ENCODE measurements at places on chromosomes 16 and 17.

DNA sequence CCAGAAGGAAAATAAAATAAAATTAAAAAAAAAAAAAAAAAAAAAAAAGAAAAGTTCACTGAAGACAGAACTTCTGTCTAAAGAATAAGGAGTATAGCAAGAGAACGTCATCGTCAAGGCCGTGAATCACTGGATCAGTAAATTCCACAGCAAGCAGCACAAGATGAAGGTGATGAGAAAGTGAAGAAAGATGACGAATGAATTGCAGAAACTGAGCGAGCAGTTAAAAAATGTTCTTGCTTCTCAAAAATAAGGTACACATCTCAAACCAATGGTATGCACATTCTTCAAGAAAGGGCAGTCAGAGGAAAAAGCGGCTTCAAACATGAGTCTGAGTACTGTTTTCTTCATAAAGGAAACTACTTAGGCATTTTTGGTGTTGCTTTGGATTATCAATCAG lies 104.7 kb downstream of the SMG6 start:
- no peak for DNase-seq

DNA sequence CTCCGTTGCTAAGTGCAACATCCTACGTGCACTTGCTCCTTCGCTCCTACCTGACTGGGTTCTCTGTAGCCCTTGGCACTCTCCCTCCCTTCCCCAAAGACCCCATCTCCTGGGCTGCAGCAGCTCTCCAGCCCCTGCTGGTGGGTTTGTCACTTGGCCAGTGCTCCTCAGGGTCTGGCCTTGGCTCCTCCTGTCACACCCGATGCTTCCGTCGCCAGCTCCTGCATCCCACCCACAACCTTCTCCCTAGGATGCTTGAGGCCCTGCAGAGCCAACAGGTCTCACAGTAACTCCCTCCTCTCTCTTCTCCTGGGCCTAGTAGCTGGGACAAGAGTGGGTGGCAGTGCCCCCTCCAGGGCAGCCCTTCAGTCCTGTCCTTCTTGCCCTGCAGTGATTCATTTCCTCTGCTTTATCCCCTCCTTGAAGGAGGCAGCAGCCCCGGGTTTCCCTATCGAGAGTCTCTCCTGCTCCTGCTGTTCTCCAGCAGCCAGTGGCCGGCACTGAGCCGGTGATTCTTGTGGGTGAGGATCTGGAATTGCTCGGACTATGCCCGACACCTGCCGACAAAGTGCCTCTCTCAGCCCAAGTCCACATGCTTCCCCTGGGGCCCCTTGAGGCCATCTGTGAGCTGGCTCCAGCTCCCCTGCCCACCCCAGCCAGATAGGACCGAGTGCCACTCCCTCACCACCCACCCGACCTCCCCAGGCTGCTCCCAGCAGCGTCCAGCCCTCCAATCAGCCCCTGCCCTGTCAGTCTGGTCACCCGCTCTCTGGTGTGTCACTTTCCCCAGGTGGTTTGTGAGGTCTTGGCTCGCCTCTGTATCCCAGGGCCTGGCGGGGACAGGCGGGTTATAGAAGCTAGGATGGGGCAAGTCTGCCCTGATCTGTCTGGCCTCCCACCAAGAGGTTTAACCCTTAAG lies 3.8 kb downstream of the LITAFD start:
- DNase-seq, result no peak

- DNase-seq, result no peak
Observed at GRCh38 chr16:81841722-81842121, 62.6 kb downstream of the PLCG2 start.

DNA sequence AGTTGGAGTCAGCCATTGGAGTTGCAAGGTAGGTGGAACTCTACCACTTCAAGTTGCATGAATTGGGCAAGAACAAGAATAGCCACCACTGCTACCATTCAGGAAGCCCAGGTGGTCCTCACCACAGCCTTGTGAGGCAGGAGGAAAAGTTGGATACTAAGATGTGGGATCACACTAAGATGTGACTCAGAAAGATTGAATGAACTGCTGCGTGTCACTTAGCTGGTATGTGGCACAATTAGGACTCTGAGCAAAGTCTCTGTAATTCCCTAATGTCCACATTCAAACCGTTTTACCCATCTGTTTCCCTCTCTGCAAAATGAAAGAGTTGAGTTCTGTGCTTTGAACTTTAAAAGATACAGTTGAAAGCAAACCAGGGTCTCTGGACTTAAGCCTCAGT lies 44.7 kb upstream of the HS3ST3A1 start:
- DNase-seq, result no peak

GRCh38 chr16:69411064-69411985 lies 13.1 kb upstream of the CYB5B start:
- DNase-seq, result no peak

DNA sequence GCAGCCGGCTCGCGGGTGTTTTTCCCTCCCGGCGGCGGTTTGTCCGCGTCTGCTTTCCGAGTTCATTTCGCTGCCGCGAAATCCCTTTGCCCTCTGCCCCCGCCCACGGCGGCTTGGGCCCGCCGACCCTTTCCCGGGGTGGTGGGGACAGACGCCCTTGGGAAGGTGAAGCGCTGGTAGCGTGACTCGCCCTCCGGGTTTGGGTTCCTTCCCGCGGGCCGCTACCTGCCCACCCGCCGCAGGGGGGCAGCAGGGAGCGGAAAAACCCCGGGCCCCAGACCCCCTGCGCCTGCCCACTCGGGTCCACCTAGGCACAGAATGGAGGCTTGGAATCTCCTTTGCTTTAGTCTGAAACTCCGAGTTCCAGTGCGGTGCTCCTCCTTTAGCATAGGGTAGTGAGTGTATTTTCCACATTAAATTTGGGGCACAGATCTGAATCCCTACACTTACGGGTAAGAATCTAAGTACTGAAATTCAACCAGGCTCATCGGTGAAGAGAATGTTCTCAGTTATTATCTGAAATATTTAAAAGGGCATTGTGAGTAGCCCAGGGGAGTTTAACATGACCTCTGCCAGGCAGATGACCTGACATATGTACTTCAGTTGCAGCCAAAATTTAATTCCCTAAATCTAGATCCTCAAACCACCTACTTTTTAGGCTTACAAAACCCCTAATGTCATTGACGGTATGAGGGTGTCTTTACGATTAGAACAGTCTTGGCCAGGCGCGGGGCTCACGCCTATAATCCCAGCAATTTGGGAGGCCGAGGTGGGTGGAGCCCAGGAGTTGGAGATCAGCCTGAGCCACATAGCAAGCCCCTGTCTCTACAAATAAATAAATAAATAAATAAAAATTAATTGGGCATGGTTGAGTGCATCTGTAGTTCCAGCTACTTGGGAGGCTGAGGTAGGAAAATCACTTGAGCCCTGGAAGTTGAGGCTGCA lies 1.0 kb downstream of the NME2 start:
- DNase-seq, result no peak

- no peak for DNase-seq
Observed at GRCh38 chr17:604765-605164, 109.9 kb downstream of the VPS53 start.

GRCh38 chr16:71255721-71256120 lies 25.2 kb upstream of the HYDIN start:
- DNase-seq, result peak; percentile 16

GRCh38 chr16:50393858-50394802 lies 25.3 kb upstream of the BRD7 start:
- DNase-seq, result no peak

- no peak for DNase-seq
Observed at GRCh38 chr16:81094771-81095251, 1.4 kb downstream of the GCSH start.

GRCh38 chr16:1153480-1154160 lies 714 bp downstream of the CACNA1H start:
- DNase-seq, result no peak

DNA sequence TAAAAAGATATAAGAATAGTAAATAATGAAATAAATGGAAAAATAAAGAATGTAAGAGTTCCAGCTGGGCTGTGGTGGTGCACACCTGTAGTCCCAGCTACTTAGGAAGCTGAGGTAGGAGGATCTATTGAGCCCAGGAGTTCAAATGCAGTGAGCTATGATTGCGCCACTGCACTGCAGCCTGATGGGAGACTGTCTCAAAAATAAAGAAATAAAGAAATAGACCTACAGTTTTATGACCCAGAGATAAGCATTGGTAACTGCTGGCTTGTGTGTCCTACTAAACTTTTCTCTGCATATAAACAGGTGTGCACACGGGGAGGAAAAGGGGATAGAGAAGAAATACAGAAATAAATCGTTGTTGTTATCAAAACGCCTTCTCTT lies 7.8 kb upstream of the PDP2 start:
- no peak for DNase-seq

DNA sequence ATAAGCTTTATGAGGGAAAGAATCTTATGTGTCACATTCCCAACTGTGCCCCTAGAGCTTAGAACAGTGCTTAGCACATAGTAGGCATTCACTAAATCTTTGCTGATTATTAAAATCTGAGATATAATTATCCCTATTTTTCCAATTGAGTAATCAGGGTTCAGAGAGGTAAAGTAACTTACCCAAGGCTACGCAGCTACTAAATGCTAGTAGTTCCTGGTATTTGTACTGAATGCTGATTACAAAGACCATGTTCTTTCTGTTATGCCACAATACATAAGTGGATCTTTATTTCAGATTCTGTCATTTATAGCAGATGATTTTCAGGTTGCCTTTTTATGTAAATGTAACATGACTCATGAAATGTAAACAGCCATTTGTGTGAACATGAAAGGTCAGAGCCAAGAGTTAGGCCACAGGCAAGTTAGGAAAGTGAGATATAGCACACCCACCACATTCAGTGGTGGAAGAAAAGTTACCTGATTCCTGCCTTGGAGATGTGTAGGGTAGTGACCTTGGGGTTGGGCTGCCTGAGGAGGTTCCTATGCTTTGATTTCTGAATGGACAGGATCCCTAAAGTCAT lies 77.2 kb downstream of the FTO start:
- DNase-seq, result no peak

DNA sequence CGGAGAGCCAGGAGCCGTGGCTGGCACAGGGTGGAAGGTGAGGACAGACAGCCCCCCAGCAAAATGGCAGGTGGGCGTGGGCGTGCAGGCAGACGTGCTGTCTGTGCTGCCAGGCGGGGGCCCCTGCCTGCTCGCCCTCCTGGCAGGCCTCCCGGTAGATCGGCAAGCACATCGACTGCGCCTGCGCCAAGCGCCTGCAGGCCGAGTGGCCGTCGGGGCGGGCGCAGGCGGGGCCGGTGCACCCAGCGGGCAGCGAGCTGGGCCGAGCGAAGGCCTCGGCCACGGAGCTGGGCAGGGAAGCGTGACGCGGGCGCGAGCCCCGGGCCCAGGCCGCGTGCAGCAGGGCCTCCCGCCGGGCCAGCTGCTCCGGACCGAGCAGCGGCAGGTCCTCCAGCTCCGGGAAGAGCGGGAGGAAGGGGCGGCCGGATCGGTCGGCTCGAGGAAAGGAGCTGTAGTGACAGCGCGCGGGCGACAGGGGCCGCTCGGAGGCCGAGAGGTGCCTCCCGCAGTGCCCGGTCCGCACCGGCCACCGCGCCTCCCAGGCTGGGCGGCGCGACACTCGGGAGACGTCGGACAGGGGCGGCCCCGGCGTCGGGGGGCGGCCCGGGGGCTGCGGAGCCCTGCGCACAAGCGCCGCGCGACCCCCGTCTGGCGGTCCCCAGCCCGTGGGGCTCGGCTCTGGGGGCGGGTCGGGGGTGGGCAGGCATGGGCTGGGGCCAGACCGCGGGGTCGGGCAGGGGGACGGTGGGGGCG lies 16.9 kb downstream of the GRIN2C start:
- peak; percentile 32 for DNase-seq

DNA sequence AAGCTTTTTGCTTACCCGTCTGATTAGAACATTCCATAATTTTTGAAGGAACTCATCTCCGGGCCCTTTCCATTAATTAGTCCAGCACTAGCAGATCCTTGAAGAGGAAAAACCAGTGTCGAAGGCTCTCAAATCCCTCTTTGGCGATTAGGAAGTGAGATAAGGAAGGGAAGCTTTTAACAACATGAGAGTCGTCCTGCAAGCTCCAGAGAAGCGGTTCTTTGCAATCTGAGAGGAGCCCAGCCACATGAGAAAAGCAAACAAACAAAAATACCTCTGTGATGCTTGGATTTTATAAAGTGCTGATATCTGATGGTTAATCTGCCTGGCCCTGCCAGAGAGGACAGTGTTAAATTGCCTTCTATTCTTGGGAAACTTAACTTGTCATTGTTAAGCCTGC lies 339.8 kb upstream of the SALL1 start:
- no peak for DNase-seq

DNA sequence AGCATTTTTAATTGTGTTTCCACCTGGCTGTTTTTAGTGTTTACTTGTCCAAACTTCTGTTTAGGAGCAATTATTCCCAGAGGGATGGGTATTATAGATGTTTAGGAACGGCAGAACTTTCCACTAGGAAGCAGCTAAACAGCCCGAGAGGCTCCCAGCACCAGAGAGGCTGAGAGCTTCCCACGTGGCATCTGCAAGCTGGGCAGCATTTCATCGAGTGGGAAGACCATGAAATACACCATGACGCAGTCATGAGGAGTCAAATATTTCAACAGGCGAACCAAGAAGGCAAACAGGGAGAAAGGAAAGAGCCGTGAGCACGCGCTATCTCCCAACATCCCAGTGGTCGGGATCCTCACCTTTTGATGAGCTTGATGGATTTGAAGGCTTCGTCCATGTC lies 24.1 kb downstream of the TMEM204 start:
- DNase-seq, result peak; percentile 26

GRCh38 chr16:14015948-14016347 lies 55.2 kb upstream of the MRTFB start:
- DNase-seq, result no peak

GRCh38 chr16:11619327-11619851 lies 32.7 kb upstream of the LITAF start:
- DNase-seq, result no peak

GRCh38 chr17:14206891-14207290 lies 29.8 kb downstream of the CDRT15 start:
- no peak for DNase-seq

- DNase-seq, result no peak
Observed at GRCh38 chr17:164303-165235, 16.9 kb downstream of the DOC2B start.

GRCh38 chr17:76090517-76091129 lies 11.6 kb downstream of the ZACN start:
- no peak for DNase-seq

- DNase-seq, result no peak
Observed at GRCh38 chr17:74332017-74332650, 6.1 kb downstream of the KIF19 start.

Data from anterior cingulate cortex (tissue), 58 donors.